AG04450 (cell line): ENCODE measurements at places on chromosomes 1 and 21.

DNA sequence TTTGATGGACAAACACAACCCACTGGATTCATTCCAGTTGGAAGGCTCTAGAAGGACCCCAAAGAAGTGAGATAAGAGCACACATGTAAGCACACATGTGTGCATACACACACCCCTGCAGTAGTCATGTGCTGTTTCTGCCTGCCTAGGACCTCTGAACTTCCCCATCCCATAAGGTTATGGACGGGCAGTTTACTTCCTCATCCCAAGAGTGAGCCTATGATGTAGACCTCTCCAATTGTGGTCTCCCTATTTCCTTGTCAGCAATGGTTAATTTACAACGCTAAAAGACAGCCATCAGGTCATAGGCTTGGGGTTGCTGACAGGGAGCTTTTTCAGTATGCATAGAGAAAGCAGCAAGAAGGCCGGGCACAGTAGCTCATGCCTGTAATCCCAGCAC, 15.4 kb upstream of the ADAR start:
- no peak for DNase-seq

GRCh38 chr1:34500451-34500850, 254.4 kb upstream of the GJB5 start:
- no peak for DNase-seq

DNA sequence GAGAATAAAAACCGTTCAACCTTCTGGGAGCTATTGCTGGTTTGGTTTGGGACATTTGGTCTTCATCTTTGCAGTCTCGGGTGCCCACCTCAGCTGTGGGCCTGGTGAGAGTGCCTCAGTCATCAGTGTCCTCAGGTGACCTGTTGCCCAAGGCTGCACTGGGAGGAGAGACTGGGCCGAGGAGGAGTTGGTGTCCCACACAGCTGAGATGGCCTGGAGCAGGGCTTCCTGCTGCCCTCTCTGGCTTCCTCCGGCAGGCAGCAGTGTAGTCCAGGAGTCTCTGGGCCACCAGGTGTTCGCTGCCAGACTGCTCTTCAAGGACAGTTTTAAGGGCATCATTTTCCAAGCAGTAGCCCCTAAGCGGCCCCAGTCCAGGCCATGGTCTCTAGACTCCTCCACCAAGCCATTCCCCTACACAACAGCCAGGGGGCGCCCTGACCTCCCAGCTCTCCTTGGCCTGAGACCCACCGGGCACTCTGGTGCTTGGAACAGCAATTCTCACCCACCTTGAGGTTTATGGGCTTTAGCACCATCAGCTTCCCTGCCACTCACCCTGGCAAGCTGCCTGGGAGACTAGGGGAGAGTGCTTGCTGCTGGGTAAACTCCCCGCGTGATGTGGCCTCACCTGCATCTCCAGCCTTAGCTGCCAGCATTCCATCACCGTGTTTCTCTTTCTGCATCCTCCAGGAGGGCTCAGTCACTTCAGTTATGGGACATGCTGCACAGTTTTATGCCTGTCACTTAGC, 9.1 kb upstream of the SYTL1 start:
- no peak for DNase-seq

- DNase-seq: no peak
Observed at GRCh38 chr1:188499690-188500089, 1670.9 kb downstream of the PLA2G4A start.
